ENCODE measurements at places on chromosomes 1 and 21.

DNA sequence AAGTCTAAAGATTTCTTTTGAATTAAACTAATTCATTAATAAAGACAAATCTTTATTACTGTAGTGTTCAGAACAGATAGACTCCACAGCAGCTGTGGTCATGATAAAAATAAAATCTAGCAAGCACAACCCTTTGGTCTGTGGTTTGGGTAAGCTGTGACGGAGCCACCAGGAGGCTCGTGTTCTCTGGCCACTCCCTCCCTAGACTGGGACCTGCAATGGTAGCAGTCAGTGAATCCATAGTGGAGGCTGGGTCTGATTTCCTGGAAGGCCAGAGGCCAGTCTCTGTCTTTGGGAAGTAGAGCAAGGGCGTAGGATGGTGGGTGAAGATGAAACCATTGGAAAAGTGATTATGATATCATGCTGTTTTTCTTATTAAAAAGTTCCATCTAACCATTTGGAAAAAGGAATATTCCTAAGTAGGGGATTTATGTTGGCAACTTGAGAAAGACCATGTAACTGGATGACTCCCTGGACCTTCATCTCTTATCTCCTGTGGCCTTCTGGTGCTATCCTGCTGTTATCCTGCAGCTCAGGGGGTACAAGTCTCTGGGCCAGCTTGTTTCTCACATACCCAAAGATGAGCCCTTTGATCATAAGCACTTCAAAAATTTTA lies 39.0 kb downstream of the TENT5C start:
- DNase-seq: no peak

- DNase-seq: no peak
These were observed 544 bp downstream of the ILDR2 start for GRCh38 chr1:166974647-166975345.

DNA sequence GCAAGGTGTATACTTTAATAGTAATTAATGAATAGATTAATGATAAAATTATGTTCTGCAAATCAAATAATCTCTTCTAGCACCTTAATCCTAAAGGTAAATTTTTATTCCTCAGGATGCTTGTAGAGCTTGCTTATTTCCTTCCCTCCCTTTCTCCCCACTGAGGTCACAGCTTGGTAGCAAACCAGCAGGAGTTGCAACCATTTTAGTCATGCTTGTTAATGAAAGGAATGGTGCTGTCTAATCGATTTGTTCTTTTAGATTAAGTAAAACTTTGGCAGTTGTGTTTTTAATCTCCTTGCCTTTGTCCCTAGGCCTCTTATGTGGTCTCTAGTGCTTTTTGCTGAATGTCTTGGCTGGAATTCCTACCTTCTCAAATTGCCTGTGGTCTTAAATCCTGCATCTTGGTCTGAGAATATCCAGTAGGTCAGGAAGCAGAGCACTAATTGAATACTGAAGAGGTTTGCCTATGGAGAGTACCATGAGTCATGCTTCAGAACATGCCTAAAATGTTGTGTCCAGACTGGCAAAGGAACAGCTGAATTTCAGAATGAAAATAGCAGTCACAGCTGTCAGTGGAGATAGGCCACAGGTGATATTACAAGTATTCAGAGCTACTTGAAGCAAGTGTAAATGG lies 36.3 kb upstream of the RWDD3 start:
- DNase-seq: no peak

GRCh38 chr1:27816921-27817630 lies 13.5 kb upstream of the PPP1R8 start:
- no peak for DNase-seq

DNA sequence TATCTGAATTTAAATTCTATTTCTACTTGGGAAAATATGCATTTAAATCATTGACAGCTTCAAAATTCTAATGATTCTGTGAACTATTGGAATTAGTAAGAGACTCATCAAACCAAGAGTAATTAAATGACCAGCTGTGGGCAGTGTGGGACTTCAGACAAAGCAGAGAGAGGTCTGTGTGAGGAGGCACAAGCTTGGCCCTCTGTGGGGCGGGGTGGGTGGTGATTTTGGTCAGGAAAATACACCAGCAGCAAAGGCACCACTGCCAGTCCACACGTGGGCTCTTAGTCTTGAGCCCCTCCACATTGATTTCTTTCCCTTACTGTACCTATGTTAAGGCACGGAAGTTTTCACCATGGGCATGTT lies 39.2 kb upstream of the RAB4A start:
- no peak for DNase-seq

- DNase-seq: no peak
These were observed 35.4 kb upstream of the EIF4G3 start for GRCh38 chr1:21212126-21212525.

- DNase-seq: no peak
These were observed 119.3 kb upstream of the BACE2 start for GRCh38 chr21:41048623-41049022.

- DNase-seq: no peak
These were observed 12.2 kb upstream of the TCEA3 start for GRCh38 chr1:23436520-23437354.

DNA sequence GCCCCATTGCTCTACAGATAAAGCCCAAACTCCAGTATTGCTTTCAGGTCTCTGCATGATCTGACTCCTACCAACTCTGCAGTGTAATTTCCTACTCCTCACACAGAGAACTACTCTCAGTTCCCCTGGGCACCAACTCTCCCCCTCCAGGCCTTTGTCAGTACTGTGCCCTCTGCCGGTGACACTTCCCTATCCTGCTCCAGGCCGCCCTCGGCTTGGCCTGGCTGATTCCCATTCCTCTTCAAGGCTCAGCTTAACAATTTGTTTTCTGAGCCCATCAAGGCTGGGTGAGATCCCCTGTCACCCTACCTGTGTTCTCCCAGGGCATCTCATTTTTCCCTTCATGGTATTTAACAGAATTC lies 2.6 kb downstream of the SLAMF8 start:
- no peak for DNase-seq

- DNase-seq: no peak
These were observed 974.8 kb downstream of the ADGRL2 start for GRCh38 chr1:82775406-82776000.

- DNase-seq: no peak
These were observed 2.3 kb downstream of the DCST1 start for GRCh38 chr1:155035936-155036335.

- no peak for DNase-seq
These were observed 347.9 kb upstream of the ADGRL2 start for GRCh38 chr1:81452693-81453366.

- DNase-seq: no peak
These were observed 598 bp upstream of the ADIPOR1 start for GRCh38 chr1:202958544-202959275.

- DNase-seq: no peak
These were observed 62.3 kb downstream of the HLCS start for GRCh38 chr21:36904093-36904666.
